Activated CD8-positive, alpha-beta memory T cell treated with anti-CD3 and anti-CD28 coated beads for 4 hours (primary cell): ENCODE measurements at places on chromosomes 3 and 15.

- no peak for DNase-seq
These were observed 396.5 kb downstream of the OCA2 start for GRCh38 chr15:27702581-27702980.

- DNase-seq, result no peak
These were observed 114.7 kb upstream of the LINGO1 start for GRCh38 chr15:77747175-77748077.

DNA sequence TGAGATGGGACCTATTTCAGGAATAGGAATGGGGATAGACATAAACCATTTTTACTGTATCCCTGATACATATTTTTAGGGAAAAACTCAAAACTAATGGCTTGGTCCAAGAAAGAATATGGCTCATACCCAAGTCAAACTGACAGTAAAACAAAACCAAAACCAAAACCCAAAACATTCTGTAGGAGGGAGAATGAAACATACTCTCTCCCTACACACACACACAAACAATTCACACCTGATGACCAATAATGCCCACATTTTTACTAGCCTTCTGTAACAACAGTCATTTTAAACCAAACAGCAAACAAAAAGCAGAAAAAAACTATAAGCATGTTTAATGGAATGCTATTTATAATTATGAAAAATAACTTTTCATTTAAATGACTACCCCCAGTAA is 74.9 kb downstream of the NBEAL2 start:
- DNase-seq, result no peak

GRCh38 chr15:62793752-62794144 is 248.8 kb upstream of the TPM1 start:
- DNase-seq, result no peak

GRCh38 chr15:65192016-65192415 is 6.9 kb upstream of the CLPX start:
- DNase-seq, result no peak

GRCh38 chr15:39869254-39869653 is 50.8 kb downstream of the GPR176 start:
- no peak for DNase-seq

DNA sequence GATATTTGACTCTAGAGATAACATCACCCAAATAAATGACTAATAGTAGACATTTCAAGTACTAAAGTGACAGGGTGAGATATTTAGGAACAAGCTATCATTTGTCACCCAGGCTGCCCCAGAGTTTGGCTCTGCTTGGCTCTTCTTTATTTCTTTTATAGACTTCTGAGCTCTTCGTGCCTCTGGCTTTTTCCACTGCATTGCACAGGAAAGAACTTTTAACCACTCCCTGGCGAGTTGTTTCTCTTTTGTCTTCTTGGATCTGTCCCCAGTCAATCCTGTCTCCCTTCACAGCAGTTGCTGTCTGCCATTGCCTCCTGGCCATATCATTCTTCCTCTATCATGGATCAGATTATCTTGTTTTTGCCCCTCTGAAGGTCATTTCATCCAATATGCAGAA is 339.2 kb upstream of the DCBLD2 start:
- no peak for DNase-seq

DNA sequence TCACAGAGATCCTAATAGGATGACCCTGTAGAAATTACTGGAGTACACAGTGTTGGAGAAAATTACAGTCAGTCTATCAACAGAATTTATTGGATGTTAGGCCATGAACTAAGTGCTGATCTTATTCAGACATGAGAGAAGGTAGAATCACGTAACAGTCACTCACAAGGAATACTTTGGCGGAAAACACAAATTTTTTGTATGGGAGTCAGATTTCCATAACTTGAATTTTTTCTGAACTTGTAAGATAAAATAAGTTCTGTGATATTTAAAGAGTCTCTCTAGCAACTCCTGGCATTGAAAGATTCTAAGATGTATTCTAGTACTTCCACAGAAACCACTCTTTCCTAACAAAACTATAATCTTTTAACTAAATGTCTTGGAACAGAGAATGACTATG is 178.8 kb upstream of the MME start:
- no peak for DNase-seq

DNA sequence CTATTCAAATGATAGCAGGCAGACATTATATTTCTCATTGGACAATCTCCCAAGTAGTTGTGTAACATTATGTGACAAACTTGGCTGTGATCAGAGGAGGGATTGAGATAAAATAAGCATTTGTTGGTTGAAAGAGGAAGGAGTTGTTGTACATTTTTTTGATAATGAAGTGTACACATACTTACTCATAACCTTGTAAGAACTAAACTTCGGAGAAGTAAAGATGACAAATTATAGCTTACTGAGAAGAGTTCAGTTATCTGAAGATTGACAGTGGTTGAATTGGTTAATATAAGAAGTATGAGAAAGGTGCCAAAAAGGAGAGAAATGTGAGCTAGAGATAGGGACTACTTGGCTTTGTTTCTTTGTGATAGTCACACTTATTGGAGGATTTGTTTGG is 32.6 kb downstream of the STT3B start:
- no peak for DNase-seq

- no peak for DNase-seq
These were observed 4.3 kb downstream of the CHAC1 start for GRCh38 chr15:40957581-40958051.

DNA sequence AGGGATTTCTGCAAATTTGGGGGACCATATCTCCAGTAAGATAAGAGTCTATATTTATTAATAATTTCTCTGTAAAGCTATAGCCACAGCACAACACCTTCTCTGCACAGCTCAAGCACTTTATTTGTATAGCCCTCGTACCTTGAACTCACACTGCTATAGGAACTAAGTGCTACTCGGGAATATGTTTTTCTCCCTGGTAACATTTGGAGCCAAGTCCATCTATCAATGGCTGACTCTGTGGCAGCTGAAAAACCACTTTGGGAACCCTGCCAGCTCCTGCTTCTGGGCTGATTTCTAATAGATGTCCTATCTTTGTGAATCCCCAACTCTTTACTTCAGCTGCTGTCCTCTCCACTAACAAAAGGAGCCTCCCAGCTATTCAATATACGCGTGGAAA is 298.5 kb downstream of the GBE1 start:
- no peak for DNase-seq

DNA sequence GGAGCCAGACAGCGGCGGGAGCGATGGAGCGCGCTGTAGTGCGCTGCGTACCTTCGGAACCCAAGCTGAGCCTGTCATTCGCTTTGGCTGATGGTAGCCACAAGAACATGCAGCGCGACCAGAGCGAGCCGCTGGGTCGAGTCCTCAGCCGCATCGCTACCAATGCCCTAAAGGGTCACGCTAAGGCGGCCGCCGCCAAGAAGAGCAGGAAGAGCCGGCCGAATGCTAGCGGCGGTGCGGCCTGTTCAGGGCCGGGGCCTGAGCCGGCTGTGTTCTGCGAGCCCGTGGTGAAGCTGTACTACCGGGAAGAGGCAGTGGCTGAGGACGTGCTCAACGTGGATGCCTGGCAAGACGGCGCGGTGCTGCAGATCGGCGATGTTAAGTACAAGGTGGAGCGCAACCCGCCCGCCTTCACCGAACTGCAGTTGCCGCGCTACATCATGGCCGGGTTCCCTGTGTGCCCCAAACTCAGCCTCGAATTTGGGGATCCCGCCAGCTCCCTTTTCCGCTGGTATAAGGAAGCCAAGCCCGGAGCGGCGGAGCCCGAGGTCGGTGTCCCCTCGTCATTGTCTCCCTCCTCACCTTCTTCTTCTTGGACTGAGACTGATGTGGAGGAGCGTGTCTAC is 498 bp downstream of the PDE12 start:
- DNase-seq, result no peak

DNA sequence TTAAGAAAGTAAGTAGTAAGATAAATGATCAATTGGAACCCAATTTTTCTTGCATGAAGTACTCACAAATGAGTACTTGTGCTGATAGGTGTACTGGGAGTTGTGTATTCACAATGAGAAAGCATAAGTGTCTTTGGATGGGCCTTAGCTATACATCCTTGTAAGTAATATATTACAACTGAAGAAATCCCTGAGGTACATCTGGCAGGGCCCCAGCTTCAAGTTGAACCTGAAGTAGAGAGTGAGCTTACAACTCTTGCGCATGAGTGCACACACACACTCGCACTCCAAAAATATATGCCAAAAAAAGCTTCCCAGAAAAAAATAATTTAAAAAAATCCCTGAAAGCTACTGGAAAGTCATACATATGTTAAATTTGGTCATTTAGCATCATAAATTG is 222.5 kb downstream of the ROBO2 start:
- DNase-seq, result no peak

GRCh38 chr15:87850916-87851315 is 405.6 kb downstream of the NTRK3 start:
- DNase-seq, result no peak

- no peak for DNase-seq
These were observed 4.2 kb downstream of the PLOD2 start for GRCh38 chr3:146156666-146157314.
